ENCODE measurements at places on chromosomes 1 and 21.

DNA sequence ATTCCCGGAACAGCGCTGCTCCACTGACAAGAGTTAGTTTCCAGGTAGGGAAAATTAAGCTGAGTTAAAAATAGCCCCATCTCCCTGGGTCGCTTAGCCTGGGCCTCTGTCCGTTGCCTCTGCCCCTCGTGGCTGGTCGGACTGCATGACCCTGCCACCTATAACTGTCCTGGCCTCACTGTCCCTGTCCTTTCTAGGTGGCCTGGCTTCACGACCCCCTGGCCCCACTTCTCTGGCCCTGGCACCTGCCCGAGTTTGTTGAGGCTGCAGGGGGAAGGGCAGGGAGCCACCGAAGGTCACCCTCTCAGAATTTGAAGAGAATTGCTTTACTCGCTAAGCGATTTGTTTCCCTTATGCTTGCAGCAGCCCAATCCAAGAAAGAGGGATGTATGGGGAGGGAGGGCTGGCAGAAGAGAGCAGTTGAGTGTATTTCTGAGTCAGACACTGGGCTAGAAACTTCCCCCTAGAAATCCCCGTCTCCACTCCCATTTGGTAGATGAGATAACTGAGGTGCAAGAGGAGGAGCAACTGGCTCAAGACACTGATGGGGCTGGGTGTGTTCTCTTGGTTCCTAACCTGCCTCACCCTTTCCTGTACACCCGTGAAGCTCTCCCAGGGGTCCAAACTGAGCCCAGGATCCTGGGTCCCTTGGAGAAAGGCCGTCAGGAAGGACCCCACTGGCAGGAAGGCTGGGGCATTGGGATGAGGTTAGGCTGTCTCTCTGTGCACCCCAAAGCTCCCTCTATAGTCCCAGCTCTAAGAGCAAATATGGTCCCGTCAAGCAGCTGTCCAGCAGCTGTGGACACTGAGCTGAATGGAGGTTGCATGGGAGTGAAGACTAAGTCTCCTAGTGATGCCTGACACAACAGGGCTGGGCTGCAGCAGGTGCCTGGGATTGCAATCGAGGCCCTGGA, 2.9 kb upstream of the EDN2 start:
- DNase-seq = no peak

- no peak for DNase-seq
Observed at GRCh38 chr1:149995927-149996326, 14.6 kb downstream of the OTUD7B start.

DNA sequence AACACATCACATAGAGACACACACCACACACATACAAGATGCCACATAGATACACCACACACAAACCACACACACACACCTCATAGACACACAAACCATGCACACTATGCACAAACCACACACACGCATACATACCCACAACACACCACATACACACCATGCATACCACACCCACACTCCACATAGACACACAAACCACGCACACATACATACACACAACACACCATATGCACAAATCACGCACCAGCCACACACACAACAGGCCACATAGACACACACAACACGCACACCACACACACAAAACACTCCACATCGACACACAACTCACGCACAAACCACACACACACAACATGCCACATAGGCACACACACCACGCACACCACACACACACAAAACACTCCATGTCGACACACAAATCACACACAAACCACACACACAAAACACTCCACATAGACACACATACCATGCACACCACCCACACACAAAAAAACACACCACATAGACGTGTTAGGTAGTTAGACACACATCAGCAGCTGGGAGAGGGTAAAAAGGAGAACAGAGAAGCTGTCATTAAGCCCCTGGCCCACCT, 49.5 kb upstream of the SLC19A1 start:
- peak; percentile 29 for DNase-seq

DNA sequence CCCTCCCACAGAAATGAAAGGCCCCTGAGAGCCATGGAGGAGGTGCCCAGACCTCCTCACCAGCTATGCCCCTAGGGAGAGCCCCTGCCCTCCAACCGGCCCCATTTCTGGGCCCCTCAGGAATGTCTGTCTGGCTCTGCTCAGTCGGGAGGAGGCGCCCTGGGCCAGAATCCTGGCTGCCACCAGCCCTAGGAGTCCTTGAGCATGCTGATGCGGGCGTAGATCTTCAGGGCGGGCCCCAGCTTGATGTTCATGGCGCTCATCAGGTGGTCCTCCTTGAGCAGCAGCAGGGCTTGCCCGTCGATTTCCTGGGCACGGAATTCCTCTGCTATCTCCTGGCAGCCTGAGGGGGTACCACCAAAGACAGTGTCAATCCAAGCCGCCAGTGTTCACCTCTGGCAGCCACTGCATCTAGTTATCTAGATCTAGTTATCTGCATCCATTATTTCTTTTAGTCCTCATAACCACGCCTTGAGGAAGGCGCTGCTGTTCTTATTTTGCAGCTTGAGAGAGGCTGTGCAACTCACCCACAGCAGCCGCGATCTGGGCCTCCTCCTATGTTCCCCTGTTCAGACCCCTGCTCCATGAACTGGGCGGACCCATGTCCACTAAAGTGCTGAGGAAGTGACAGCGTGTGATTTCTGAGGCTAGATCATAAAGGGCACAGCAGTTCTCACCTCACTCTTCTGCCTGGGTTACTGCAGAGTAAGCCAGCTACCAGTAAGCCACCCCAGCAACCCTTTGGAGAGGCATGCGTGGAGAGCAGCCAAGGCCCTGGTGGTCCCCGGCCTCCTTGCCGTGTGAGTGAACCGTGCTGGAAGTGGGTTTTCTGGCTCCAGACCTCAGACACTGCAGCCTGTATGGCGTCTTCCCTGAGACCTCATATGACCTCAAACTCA, 4.0 kb upstream of the A3GALT2 start:
- DNase-seq = no peak

DNA sequence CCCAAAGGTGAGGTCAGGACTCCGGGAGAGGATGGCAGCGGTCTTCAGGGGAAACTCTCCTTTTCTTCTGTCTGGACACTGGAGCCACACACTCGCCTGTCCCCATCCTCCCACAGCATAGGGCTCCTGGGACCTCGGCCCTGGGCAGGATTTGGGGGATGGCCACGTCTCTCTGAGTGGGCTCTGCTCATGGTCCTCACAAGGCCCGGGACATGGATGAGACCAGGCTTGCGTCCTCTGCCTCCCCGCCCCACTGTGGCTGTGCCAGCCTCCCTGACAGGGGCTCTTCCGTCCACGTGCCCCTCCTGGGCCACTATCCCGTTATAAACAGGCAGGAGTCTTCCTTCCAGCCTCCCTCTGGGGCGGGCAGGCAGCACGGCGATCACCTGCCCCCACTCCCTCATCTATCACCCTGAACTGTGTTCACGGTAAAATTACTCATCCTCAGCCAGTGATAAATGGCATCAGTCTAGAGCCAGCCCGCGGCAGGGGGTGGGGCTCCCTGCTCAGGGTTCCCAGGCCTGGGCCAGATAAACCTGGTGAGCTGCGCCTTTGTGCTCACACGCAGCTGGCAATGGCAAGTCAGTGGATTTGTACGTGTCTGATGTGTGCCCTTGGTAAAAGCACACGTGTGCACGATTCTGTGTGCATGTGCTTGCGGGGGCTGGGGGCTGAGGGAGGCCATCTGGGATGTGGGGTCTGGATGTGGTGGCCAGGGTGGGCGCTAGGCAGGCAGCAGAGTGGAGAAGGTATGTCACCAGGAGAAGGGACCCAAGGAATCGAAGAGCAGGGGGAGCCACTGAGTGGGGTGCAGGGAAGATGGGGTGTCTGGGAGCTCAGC, 12.6 kb upstream of the SAMD11 start:
- no peak for DNase-seq

DNA sequence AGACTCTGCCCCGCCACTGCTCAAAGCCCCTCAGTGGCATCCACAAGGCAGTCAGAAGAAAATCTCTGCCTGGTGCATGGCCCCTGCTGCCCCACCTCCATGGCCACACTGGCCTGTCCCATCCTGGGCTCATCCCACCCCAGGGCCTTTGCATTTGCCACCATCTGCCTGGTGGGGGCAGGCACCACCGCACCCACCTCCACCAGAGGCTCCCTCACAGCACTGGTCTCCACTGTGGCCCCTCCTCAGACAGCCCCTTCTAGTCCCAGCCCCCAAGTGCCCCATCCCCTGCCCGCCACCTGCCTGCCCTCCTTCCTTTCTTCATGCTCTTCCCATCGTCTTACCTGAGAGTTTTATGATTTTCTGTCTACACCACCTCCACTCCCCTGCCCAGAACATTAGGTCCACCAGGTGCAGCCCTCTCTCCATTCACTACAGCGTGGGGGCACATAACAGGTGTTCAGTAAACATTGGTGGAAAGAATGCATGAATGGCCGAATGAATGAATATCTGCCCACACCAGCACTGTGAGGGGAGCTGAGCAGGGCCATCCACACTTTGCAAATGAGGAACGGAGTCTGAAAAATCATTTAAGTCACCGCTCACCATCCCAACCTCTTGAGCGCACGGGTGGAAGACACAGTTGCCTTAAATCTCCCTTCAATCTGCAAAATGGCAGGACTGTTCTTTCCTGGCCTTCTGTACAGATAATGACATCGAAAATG, 2.1 kb downstream of the PRDM15 start:
- DNase-seq = no peak

- peak; percentile 81 for DNase-seq
Observed at GRCh38 chr1:229579059-229579673, 20.7 kb upstream of the ABCB10 start.

GRCh38 chr21:38286739-38287471, 30.1 kb downstream of the KCNJ15 start:
- no peak for DNase-seq

GRCh38 chr1:1284221-1285101, 4.2 kb downstream of the SCNN1D start:
- DNase-seq = no peak

DNA sequence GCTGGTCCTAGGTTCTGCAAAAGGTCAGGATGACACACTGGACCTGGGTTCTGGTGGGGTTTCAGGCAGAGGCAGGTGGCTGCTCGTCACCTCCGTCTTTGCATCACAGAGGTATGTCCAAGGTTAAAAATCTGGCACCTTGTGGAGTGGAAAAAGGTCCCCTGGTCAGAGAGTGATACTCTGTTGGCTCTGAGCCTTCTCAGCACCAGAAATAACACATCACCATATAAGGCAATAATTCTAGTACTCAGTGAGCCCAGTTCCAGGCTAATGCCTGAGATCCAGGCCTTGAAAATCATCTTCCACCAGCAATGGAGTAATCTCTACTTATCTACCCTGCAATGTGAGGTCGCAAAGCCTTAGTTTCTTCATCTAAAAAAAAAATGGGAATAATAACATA, 127.3 kb upstream of the C8B start:
- no peak for DNase-seq

- DNase-seq = no peak
Observed at GRCh38 chr1:106768077-106768476, 288.4 kb upstream of the PRMT6 start.

GRCh38 chr1:228751360-228752098, 16.2 kb downstream of the RHOU start:
- DNase-seq = no peak

DNA sequence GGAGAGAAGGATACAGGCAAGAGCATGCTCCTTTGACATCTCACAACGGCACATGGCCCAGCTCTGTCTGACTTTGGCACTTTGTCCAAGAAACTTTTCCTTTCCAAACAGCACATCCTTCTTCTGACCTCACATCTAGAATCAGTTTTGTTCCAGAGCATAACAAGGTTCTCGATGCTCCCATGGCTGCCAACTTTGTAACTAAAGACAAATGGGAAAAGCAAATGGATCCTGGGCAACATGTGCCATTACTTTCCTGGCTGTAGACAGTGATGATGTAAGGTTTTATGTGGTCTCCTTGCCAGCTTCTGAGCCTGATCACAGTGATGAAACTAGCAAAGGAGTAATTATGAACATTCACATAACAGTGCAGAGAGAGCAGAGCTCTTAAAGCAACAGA, 171.8 kb upstream of the C1orf87 start:
- peak; percentile 23 for DNase-seq

DNA sequence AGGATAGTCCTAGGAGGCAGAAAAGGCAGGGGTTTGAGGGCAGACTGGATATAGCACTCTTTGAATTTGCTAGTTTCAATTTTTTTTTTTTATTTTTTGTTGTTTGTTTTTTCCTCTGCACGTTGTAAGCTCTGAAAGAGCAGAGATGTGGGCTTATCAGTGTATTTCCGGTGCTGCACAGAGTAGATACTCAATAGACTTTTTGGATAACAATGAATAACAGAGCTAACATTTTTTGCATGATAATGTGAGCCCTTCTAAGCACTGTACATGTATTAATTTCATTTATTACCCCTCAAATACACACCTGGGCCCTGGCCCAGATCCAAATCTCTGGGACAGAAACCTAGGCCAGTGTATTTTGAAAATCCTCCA, 17.1 kb upstream of the PARP1 start:
- no peak for DNase-seq

- no peak for DNase-seq
Observed at GRCh38 chr1:107897438-107898345, 67.3 kb downstream of the VAV3 start.

DNA sequence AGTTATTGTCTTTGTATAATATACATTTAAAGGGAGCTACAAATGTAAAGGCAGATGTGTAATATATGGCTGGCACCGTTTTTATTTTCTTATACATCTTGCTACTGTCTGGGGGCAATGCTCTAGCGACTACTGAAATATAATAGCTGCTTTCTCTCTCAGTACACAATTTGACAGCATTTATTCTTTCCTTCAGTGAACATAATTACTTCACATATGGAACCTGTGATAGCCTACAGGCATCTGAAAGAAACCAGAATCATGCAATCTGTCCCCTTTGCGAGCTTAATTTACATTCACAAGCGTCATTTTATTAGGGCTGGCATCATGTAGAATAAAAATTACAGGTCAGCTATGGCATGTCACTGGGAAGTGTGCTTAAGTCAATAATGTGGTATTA, 557.5 kb upstream of the PTBP2 start:
- no peak for DNase-seq

- no peak for DNase-seq
Observed at GRCh38 chr1:69483246-69483645, 84.5 kb upstream of the LRRC7 start.

DNA sequence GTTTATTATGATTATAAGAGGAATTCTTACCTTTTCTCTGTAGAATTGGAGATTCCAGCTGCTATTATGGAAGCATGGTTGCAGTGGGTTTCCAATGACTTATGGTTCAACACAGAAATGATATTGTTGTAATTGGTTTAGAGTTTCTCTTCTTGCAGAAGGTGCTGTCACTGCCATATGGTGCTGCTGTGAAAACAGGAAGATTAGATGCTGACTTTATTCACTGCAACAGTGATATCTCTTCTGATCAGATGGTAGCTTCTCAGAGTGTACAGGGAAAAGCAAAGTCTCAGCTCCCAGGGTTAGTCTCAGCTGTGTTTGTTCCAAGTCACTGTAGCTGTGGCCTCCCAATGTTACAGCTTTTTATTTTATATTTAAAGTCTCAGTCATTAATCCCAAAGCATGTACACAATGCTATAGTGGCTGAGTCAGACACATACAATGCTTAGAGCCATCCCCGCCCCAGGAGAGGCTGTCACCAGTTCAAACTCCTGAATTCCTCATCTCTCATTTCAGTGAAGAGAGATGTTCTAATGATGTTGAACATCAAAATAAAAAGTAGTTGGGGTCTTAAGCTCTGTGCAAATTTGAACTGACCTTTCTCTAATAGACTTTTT, 42.7 kb upstream of the RGS2 start:
- no peak for DNase-seq
